IMR-90 (cell line): ENCODE measurements at places on chromosomes 2 and 18.
A peak's percentile ranks its signal among the peaks of the same experiment; 100 is the strongest.

- peaks cover 27% of the 10 kb centered on the region for H3K27me3 ChIP-seq
- no peak overlapping the region for H3K4me3 ChIP-seq
- no peaks in the 10 kb centered on the region for H3K36me3 ChIP-seq
- no peaks in the 10 kb centered on the region for H3K4me1 ChIP-seq
- H3K27ac ChIP-seq, result no peak overlapping the region
Observed at GRCh38 chr2:127187081-127187775, 32.9 kb downstream of the CYP27C1 start.

GRCh38 chr2:227325839-227326195 lies 766 bp downstream of the MFF start:
- peak; percentile 55 for DNase-seq
- peaks cover 3% of the 10 kb centered on the region; the same call in 1 of the 2 replicates for H3K36me3 ChIP-seq
- peak overlapping the region; percentile 76 for H3K27ac ChIP-seq
- H3K4me3 ChIP-seq, result peak overlapping the region; percentile 86
- no peaks in the 10 kb centered on the region for H3K27me3 ChIP-seq

DNA sequence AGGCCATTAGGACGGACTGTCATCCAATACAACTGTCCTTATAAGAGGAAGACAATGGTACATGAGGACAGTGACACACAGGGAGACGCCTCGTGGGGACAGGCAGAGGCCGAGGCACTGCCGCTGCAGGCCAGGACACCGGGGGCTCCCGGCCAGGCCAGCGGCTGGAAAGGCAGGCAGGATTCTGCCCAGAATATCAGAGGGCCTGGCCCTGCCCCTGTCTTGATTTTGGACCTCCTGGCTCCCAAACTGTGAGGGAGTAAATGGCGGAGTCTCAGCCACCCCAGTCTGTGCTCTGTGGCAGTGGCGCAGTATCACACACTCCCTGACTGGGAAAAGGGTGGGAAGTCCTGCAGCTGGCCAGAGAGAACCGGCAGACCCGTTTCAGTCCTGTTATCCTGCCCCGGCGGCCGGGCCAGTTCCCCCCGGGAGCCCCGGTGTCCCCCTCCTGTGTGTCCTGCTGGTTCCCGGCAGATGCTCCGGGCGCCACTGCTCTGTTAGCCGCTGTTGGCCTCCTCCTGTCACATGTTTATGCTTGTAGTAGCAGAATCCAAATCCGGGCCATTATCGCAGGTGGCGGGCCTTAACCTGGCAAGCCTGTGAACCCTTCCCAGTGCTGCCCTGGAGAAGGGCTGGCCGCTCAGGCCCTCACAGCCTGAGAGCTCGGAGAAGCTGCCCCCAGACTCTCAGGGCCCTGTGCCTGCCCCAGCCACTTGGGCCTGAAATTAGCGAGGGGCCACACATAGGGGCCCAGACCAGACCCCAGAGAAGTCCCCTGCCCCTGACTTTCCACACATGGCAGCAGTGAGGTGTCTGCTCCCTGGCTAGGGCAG lies 31.4 kb upstream of the TAF1B start:
- H3K36me3 ChIP-seq, result no peaks in the 10 kb centered on the region
- H3K4me3 ChIP-seq, result no peak overlapping the region
- peaks cover 6% of the 10 kb centered on the region for H3K27me3 ChIP-seq
- H3K27ac ChIP-seq, result no peak overlapping the region
- DNase-seq, result no peak

DNA sequence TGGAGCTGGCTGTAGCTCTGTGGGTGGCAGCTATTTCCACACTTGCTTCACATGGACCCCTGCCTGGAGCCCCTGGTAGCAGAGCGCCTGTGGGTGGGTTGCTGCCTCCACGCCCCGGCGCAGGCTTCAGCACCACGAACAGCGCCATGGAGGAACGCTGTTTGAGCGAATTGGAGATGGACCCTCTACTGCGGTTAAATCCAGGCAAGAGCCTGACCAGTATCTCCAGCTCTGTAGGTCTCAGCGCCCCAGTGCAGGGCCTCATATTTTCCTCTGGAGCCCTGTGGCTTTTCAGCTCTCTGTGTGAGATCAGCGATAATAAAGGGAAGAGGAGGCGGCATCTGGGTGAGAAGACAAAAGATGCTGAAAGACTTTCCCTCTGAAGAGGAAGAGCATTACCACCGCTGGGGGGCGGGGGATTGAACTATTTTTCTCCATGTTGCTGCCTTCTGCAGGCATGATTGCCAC lies 12.0 kb downstream of the ONECUT2 start:
- H3K27ac ChIP-seq, result no peak overlapping the region
- H3K36me3 ChIP-seq, result no peaks in the 10 kb centered on the region
- peaks cover 16% of the 10 kb centered on the region for H3K27me3 ChIP-seq
- H3K4me1 ChIP-seq, result no peaks in the 10 kb centered on the region
- DNase-seq, result peak; percentile 18

GRCh38 chr2:152064001-152064400 lies 34.8 kb downstream of the CACNB4 start:
- peaks cover 8% of the 10 kb centered on the region for H3K4me1 ChIP-seq
- no peaks in the 10 kb centered on the region; the same call in none of the 2 replicates for H3K27me3 ChIP-seq
- no peak overlapping the region for H3K27ac ChIP-seq
- H3K4me3 ChIP-seq, result no peak overlapping the region
- no peak for DNase-seq

GRCh38 chr18:12012697-12013096 lies 31.4 kb downstream of the IMPA2 start:
- DNase-seq, result no peak
- H3K27me3 ChIP-seq, result no peaks in the 10 kb centered on the region; the same call in 1 of the 2 replicates
- no peak overlapping the region for H3K4me3 ChIP-seq
- no peak overlapping the region for H3K27ac ChIP-seq
- H3K4me1 ChIP-seq, result peaks cover 21% of the 10 kb centered on the region

DNA sequence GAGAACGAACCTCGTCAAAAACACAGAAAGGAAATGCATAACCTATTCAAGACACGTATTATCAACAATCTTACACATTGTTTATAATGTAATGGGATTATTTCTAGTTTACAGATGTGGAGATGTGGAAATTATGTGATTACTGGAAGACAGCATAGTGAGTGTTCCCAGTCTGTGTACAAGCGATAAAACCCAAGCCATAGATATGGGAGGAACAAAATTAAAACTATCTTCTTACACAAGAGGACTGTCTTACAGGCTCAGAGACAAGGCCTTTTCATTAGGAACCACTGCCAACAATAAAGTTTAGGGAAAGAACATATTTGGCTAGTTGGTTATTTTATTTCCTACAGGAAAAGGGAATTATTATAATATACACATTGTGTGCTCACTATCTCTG lies 20.3 kb downstream of the COBLL1 start:
- no peak overlapping the region for H3K4me3 ChIP-seq
- H3K27me3 ChIP-seq, result no peaks in the 10 kb centered on the region
- H3K27ac ChIP-seq, result no peak overlapping the region
- DNase-seq, result no peak
- no peaks in the 10 kb centered on the region for H3K4me1 ChIP-seq

GRCh38 chr2:10150436-10150835 lies 27.9 kb downstream of the RRM2 start:
- H3K27me3 ChIP-seq, result no peaks in the 10 kb centered on the region
- H3K4me3 ChIP-seq, result no peak overlapping the region
- no peak overlapping the region for H3K27ac ChIP-seq
- no peak for DNase-seq

DNA sequence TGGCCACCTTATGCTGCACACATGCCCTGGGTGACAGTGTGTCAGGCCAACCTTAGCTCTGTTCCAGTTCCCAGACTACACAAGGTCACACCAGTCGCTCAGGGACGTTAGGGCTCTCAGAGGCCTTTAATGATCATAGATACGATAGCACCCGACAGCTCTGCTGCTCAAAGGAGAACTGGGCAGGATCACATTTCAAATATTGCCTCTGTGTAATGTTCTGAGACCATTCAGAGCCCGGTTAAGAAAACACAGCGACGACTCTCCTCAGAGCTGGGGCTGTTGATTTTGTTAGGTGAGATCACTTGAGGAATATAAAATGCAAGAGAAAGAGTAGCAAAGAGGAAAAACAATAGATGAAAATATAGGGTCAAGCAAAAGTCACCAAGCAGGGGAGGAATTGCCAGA lies 166.6 kb upstream of the TANK start:
- no peaks in the 10 kb centered on the region for H3K27me3 ChIP-seq
- H3K27ac ChIP-seq, result no peak overlapping the region
- DNase-seq, result no peak
- H3K4me3 ChIP-seq, result no peak overlapping the region
- no peaks in the 10 kb centered on the region for H3K4me1 ChIP-seq
- no peaks in the 10 kb centered on the region for H3K36me3 ChIP-seq

DNA sequence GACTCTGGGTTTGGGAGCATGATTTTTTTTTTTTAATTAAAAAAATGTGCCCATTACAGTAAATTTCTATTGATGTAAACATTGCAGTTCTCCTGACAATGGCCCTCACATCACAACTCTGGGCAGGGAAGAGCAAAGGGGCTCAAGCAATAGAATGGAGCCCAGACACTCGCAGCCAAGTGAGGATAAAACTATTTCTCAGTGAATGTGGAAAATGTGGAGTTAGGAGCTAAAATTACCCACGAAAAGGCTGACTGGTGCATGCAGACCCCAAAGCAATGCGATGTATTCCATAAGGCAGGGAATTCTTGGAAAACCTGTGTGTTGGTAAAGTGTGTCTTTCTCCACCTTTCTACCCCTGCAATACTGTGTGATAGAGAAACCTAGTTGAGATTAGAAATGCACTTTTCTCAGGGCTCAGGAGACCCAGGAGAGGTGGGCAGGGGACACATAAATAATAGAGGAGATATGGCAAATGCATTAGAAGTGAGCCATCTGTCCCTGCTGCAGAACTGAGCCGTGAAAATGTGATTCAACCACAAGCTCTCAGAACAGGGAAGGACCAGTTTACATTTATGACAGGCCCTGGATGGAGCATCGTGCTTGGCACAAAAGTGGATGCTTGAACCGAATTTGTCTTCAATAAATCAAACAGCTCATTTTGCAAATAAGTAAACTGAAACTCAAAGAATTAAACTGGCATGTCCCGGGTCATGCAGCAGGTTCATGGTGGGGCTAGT lies 100.1 kb downstream of the MYCN start:
- no peak for DNase-seq
- H3K27me3 ChIP-seq, result no peaks in the 10 kb centered on the region
- no peak overlapping the region for H3K27ac ChIP-seq
- no peaks in the 10 kb centered on the region for H3K4me1 ChIP-seq

- no peak for DNase-seq
- no peaks in the 10 kb centered on the region for H3K4me1 ChIP-seq
- H3K36me3 ChIP-seq, result no peaks in the 10 kb centered on the region
- H3K27me3 ChIP-seq, result no peaks in the 10 kb centered on the region; the same call in 1 of the 2 replicates
Observed at GRCh38 chr2:61702088-61702467, 151.8 kb downstream of the FAM161A start.

GRCh38 chr18:49169037-49169521 lies 218.3 kb upstream of the SMAD7 start:
- no peak overlapping the region for H3K4me3 ChIP-seq
- no peak for DNase-seq
- 0 out of 2 replicates have a peak, but pooled peaks cover 2% of the 10 kb centered on the region for H3K36me3 ChIP-seq
- H3K27me3 ChIP-seq, result no peaks in the 10 kb centered on the region
- no peak overlapping the region for H3K27ac ChIP-seq

GRCh38 chr2:113685471-113685870 lies 58.4 kb downstream of the RABL2A start:
- no peaks in the 10 kb centered on the region for H3K27me3 ChIP-seq
- H3K27ac ChIP-seq, result no peak overlapping the region
- H3K4me3 ChIP-seq, result no peak overlapping the region
- DNase-seq, result peak; percentile 59

GRCh38 chr18:79707671-79708070 lies 28.1 kb downstream of the CTDP1 start:
- no peaks in the 10 kb centered on the region for H3K4me1 ChIP-seq
- DNase-seq, result no peak
- H3K4me3 ChIP-seq, result no peak overlapping the region
- peaks cover 58% of the 10 kb centered on the region for H3K36me3 ChIP-seq

GRCh38 chr18:26089293-26090129 lies 902 bp downstream of the SS18 start:
- peak overlapping the region; percentile 96 for H3K27ac ChIP-seq
- H3K36me3 ChIP-seq, result peaks cover 6% of the 10 kb centered on the region
- no peaks in the 10 kb centered on the region for H3K27me3 ChIP-seq

DNA sequence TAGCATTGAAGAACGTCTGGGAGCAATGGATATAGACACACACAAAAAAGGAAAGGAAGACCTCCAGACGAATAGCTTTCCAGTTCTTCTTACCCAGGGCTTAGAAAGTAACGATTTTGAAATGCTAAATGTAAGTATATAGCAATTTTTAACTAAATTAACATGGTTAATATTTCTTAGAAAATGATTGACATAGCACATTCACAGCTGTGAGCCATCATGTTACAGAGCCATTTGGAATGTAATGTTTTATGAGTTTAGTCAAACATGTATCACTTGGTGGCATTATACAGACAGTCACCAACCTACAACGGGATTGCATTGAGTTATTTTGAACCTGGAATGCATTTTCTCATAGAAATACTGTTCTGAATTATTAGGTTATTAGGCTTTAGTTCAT lies 35.1 kb downstream of the WDR43 start:
- H3K27ac ChIP-seq, result no peak overlapping the region
- peaks cover 17% of the 10 kb centered on the region for H3K36me3 ChIP-seq
- no peaks in the 10 kb centered on the region for H3K27me3 ChIP-seq
- H3K4me1 ChIP-seq, result peaks cover 12% of the 10 kb centered on the region
- H3K4me3 ChIP-seq, result no peak overlapping the region

DNA sequence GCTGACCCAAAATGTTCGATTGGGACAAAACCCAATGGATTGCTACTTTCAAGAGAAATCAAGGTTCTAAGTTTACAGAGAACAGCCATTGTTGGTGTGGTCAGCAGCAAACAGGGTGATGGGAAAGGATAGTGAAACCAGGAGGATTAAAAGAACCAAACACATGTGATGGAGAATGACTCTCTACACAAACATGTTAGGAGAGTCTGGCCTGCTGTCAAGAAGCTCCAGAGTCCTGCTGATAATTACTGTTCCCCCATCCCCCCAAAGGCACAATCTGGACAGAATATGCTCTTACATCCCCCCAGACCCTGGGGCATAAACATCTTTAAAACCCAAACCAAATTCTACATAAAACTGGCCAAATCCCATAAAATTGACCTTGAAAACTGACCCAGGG lies 32.0 kb upstream of the ACYP2 start:
- H3K4me1 ChIP-seq, result peaks cover 3% of the 10 kb centered on the region
- no peaks in the 10 kb centered on the region for H3K27me3 ChIP-seq
- peak; percentile 60 for DNase-seq
- no peaks in the 10 kb centered on the region for H3K36me3 ChIP-seq
- H3K4me3 ChIP-seq, result no peak overlapping the region
